ENCODE measurements at places on chromosomes 12 and 14. TPM values are rescaled to one million over a fixed set of nuclear protein-coding genes. Genes with fewer than 3 reads are reported as not detected.

- H3K36me3 ChIP-seq, result no peaks in the 10 kb centered on the region
- DNase-seq, result no peak
- H3K27ac ChIP-seq, result peak overlapping the region; percentile 70
- H3K27me3 ChIP-seq, result no peaks in the 10 kb centered on the region
- H3K4me1 ChIP-seq, result no peaks in the 10 kb centered on the region
Observed at GRCh38 chr14:41606282-41606531, 469 bp upstream of the LRFN5 start.

- H3K36me3 ChIP-seq, result no peaks in the 10 kb centered on the region
- no peak overlapping the region for H3K27ac ChIP-seq
- no peaks in the 10 kb centered on the region for H3K27me3 ChIP-seq
- no peaks in the 10 kb centered on the region for H3K4me1 ChIP-seq
- no peak overlapping the region for H3K4me3 ChIP-seq
- no peak for DNase-seq
Observed at GRCh38 chr12:40552868-40553267, 139.4 kb upstream of the CNTN1 start.

GRCh38 chr12:13149411-13149810 lies 45.9 kb upstream of the GSG1 start:
- no peak overlapping the region for H3K4me3 ChIP-seq
- H3K4me1 ChIP-seq, result no peaks in the 10 kb centered on the region
- no peak for DNase-seq
- no peaks in the 10 kb centered on the region for H3K27me3 ChIP-seq
- H3K27ac ChIP-seq, result no peak overlapping the region

GRCh38 chr12:78210894-78211302 lies 380.2 kb downstream of the NAV3 start:
- H3K27me3 ChIP-seq, result no peaks in the 10 kb centered on the region
- DNase-seq, result no peak
- H3K4me3 ChIP-seq, result no peak overlapping the region

GRCh38 chr14:94026889-94027469 lies 839 bp downstream of the OTUB2 start:
- H3K27me3 ChIP-seq, result no peaks in the 10 kb centered on the region
- H3K4me1 ChIP-seq, result no peaks in the 10 kb centered on the region
- no peak overlapping the region for H3K27ac ChIP-seq
- H3K4me3 ChIP-seq, result peak overlapping the region; percentile 63

DNA sequence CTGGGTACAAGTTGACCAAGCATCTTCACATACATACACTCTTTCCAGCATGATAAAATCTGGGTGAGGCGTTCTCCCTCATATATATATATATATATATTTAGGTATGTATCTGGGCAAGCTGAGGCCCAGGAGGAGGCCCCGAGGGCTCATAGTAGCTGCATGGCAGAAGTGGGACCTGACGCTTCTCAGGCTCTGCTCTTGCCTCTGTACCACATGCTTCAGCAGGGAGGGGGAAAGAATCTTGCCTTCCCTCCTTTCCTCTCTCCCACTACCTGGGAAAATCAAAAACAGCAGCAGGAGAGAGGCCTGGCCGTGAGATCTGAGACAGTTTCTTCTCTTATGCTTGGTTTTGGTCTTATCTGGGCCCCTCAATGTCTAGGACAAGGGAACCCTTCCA lies 9.2 kb downstream of the PPP1R1A start:
- no peaks in the 10 kb centered on the region for H3K36me3 ChIP-seq
- H3K27me3 ChIP-seq, result no peaks in the 10 kb centered on the region
- no peaks in the 10 kb centered on the region for H3K4me1 ChIP-seq
- H3K27ac ChIP-seq, result no peak overlapping the region

- no peaks in the 10 kb centered on the region for H3K27me3 ChIP-seq
- no peak overlapping the region for H3K4me3 ChIP-seq
- no peaks in the 10 kb centered on the region for H3K4me1 ChIP-seq
- no peak for DNase-seq
Observed at GRCh38 chr12:94942663-94943062, 60.8 kb downstream of the NDUFA12 start.

The LTB4R gene
- 1.4 TPM for total RNA-seq

The CFAP251 gene
- 2.4 TPM for total RNA-seq
